Right ventricle myocardium superior (tissue), 1 donor: ENCODE measurements at places on chromosomes 7 and 10.

GRCh38 chr7:138328215-138328614 lies 131.8 kb upstream of the TRIM24 start:
- no peak for DNase-seq

GRCh38 chr7:18468795-18469194 lies 26.8 kb upstream of the HDAC9 start:
- DNase-seq: no peak

- no peak for DNase-seq
Observed at GRCh38 chr10:76316234-76316633, 884.8 kb downstream of the LRMDA start.

GRCh38 chr7:154171422-154171821 lies 119.2 kb downstream of the DPP6 start:
- no peak for DNase-seq

GRCh38 chr10:122485670-122486069 lies 24.3 kb downstream of the HTRA1 start:
- DNase-seq: peak; percentile 41

DNA sequence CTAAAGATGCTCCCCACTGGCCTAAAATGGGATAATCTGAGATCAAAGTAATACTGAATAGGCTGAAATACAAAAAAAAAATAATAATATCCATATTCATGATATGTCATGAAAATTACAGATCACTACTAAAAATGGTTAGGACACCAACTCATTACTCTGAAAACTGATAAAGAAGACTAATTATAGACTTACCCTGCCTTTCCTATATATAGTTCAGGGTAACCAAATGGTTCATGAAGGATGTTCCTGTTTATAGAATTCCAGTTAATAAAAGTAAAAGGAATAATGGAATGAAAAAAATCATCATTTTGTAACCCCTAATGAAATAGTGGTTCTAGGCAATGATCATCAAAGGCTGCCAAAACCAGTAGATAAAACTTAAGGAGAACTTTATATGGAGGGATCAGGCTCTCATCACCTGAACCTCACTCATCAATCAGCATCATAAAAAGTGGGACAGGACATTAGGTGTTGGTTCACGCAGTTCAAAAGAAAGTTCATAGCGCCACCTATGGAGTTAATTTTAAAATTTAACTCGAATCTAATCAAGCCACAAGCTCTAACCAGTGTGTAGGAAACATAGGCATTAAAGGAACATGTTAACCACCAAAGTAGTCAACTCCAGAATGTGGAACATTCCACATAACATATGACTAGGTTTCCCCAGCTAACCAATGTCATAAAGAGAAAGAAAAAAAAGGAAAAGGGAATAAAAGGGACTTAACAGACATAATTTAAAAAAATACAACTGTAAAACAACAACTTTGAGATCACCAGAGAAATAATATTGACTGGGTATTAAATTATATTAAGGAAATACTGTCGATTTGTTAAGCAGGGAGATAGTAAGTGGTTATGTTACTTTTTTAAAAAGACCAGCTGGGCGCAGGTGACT lies 35.7 kb downstream of the P4HA1 start:
- DNase-seq: no peak

GRCh38 chr7:114084002-114084471 lies 165.2 kb upstream of the PPP1R3A start:
- DNase-seq: no peak

- no peak for DNase-seq
Observed at GRCh38 chr10:123550675-123551096, 115.5 kb upstream of the GPR26 start.

- no peak for DNase-seq
Observed at GRCh38 chr10:122864194-122864592, 15.2 kb downstream of the FAM24B start.

GRCh38 chr10:43218206-43218950 lies 48.5 kb downstream of the RASGEF1A start:
- peak; percentile 40 for DNase-seq

DNA sequence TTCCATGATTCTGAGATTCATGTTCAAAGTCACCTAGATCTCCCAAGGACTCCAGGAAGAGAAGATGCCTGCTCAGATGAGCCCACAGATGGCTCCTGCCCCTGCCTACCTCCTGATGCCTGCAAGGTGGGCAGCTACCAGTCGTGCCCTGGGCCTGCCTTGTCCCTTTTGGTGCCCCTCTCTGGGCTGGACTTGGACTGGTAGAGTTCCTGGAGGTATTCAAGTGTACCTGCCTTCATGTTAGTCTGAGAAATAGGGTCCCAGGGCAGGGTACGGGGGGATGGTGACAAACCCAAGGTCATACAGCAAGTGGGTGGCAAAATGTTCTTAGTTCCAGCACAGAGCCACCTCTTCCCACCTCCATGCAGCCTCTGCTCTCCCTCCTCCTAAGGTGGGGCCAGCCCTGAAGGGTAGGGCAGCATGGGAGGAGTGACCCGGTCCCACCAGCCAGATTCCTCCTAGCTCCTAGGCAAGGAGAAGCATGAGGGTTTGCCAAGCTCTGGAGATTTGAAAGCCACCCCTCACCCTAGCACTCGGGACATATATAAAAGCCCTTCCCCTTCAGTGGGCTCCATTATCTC lies 80.8 kb upstream of the UNC5B start:
- DNase-seq: no peak

GRCh38 chr7:94335586-94335985 lies 59.1 kb upstream of the COL1A2 start:
- DNase-seq: no peak

GRCh38 chr10:27192284-27192683 lies 37.1 kb downstream of the MASTL start:
- DNase-seq: no peak
